Right renal pelvis (tissue), 4 donors: ENCODE measurements at places on chromosomes 7 and 10.

- DNase-seq, result no peak
These were observed 2.8 kb upstream of the HIBADH start for GRCh38 chr7:27665531-27665930.

DNA sequence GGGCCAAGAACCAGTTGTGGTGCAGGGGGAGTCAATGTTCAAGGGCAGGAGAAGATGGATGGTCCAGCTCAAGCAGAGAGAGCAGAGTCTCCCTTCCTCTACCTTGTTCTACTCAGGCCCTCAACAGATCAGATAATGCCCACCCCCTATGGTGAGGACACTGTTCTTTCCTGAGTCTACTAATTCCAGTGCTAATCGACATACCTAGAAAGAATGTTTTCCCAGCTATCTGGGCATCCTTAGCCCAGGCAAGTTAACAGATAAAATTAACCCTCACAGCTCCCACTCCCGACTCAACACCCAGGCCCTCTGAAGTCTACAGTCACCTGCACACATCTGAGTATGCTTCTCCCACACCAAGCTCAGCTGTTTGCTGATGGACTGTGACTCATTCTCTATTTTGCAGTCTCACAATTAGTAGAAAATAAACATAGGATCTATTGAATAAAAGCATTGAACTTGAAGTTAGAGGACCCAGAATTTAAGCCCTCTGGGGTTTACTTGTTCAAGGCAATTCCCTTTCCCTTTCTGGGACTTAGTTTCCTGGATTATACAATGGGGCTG, 17.1 kb downstream of the COL13A1 start:
- no peak for DNase-seq

- no peak for DNase-seq
These were observed 480 bp downstream of the MNX1 start for GRCh38 chr7:157009778-157010587.

- DNase-seq, result no peak
These were observed 16.2 kb upstream of the ICA1 start for GRCh38 chr7:8278183-8278582.

DNA sequence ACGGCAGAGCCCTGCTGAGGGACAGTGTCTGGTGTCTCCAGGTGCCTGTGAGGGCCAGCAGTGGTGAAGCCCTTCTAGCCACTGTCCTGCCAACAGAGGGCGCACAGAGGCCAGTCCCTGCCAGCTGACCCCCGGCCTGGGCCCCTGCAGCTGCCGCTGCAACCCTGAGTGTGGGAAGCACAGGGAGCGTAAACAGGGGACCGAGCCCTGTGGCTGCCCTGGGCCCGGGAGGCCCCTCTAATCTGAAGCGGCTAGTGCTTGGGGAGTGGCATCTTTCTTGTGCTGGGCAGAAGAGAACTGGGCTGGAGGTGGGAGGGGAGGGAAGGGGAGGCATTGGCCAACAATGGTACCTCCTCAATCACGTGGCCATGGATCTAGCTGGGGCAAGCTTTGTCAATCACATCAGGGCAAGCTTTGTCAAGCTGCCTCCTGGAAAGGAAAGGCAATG, 34.6 kb downstream of the TRIM8 start:
- no peak for DNase-seq
